HS-5 (cell line): ENCODE measurements at places on chromosomes 13 and 19.

- DNase-seq, result peak; percentile 91
Observed at GRCh38 chr19:10836479-10837330, 693 bp upstream of the TMED1 start.

GRCh38 chr13:71378961-71379905 lies 487.8 kb downstream of the DACH1 start:
- peak; percentile 26 for DNase-seq

DNA sequence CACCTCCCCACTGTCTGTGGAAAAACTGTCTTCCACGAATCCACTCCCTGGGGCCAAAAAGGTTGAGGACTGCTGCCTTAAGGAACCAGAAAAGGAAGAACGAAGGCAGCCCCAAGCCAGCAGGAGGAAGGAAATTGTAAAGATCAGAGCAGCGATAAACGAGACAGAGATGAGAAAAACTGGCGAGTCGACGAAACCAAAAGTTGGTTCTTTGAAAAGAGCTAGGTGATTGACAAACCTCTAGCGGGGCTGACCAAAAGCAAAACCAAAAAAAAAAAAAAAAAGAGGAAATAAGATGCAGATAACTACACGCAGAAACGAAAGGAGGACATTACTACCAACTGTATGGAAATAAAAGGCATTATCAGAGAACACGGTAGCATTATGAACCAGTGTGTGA lies 76.9 kb downstream of the GADD45B start:
- DNase-seq, result no peak

DNA sequence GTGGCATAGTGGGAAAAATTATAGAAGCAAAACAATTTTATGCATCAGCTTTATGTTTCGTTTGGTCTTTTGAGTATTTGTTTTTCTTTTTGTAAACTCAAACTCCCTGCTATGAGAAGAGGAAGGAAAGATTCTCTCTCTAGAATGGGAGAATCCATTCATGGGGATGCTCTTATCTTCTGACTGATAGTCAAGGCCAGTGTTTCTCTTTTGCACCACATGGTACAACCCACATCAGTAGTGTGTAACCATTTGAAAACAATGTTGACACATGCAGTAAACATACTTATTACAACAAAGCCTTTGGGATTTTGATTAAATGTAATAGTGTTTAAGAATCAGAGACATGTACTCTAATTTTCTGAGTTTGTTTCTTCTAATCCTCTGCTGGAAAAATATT lies 490.5 kb downstream of the MYO16 start:
- no peak for DNase-seq

- no peak for DNase-seq
Observed at GRCh38 chr13:19178901-19179593, 2.6 kb downstream of the TUBA3C start.

DNA sequence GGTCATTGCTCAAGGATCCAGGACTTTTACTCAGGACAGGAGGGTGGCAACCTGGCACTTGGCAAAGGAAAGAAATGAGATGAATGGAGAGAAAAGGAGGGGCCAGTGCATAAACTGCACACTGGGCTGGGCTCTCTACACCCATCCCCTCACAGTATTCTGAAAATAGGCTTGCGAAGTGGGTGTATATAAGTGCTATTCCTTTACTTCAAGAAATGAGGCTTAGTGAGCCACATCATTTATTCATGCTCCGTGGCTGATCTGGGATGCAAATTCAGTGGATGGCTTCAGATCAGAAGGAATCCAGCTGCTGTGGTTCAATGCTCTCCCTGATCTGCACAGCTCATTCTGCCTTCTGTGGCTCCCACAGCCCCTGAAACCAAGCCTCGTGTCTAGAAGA lies 297.7 kb downstream of the UQCRFS1 start:
- DNase-seq, result no peak

GRCh38 chr19:15671891-15672579 lies 852 bp upstream of the CYP4F12 start:
- no peak for DNase-seq

- no peak for DNase-seq
Observed at GRCh38 chr19:44657211-44657921, 13.7 kb downstream of the PVR start.

DNA sequence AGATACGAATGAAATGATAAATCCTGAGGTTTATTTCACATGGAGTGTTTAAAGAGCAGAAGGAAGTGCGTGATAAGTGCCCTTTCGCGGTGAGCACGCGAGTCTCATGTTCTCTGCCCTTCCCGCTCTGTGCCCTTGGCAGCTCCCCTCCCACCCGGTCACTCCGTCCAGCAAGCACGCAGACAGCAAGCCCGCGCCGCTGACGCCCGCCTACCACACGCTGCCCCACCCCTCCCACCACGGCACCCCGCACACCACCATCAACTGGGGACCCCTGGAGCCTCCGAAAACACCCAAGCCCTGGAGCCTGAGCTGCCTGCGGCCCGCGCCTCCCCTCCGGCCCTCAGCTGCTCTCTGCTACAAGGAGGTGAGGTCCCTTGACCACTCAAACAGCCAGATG lies 37.4 kb upstream of the TEX29 start:
- DNase-seq, result no peak

DNA sequence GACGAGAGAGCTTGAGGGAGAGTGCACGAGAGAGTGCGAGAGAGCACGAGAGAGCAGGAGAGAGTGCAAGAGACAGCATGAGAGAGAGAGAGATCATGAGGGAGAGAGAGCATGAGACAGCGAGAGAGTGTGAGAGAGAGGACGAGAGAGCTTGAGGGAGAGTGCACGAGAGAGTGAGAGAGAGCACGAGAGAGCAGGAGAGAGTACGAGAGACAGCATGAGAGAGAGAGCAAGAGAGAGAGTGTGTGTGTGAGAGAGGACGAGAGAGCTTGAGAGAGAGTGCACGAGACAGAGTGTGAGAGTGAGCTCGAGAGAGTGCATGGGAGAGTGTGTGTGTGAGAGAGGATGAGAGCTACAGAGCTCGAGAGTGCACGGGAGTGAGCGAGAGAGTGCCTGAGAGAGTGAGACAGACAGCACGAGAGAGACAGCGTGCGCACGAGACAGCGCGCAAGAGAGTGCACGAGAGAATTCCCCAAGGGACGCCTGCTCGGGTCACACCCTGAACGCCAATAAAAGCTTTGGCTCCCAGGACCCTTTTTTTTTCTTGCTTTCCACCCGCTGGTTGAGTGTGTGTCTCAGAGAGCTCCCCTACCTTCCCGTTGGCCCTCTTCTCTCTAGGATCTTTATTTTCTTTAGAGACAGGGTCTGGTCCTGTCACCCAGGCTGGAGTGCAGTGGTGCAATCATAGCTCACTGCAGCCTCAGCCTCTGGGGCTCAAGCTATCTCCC lies 3.7 kb downstream of the CD70 start:
- DNase-seq, result no peak

GRCh38 chr13:111037927-111038326 lies 77.2 kb upstream of the ARHGEF7 start:
- no peak for DNase-seq

- DNase-seq, result no peak
Observed at GRCh38 chr13:109862627-109863026, 76.2 kb upstream of the IRS2 start.

DNA sequence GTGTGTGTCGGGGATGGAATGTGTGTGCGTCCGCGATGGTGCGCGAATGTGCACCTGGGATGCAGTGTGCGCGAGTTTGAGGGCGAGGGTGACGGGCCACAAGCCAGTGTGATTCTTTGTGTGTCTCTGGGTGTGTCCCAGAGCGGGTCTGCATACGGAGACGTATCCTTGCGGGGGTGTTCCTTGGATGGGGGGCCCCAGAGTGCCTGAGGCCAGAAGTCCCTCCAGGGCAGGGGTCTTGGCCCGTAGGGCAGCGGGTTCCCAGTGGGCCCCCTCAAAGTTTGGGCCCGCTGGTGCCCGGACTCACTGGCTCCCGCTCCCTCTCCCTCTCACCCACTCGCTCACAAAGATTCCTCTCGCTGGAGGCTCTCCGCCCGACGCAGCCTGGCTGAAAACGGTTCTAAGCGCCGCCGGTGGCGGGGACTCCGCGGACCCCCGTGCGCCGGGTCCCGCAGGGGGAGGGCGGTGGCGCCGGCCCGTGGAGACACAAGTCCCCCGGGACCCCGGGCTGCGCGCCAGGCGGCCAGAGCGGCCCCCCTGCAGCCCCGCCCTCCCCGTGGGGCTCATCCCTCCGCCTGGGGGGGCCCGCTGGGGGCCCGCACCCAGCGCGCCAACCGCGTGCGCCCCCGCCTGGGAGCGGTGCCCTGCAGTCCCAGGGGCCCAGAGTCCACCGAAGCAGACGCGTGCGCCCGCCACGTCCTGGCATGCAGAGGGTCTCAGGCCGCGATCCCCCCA lies 886 bp downstream of the CRLF1 start:
- no peak for DNase-seq

DNA sequence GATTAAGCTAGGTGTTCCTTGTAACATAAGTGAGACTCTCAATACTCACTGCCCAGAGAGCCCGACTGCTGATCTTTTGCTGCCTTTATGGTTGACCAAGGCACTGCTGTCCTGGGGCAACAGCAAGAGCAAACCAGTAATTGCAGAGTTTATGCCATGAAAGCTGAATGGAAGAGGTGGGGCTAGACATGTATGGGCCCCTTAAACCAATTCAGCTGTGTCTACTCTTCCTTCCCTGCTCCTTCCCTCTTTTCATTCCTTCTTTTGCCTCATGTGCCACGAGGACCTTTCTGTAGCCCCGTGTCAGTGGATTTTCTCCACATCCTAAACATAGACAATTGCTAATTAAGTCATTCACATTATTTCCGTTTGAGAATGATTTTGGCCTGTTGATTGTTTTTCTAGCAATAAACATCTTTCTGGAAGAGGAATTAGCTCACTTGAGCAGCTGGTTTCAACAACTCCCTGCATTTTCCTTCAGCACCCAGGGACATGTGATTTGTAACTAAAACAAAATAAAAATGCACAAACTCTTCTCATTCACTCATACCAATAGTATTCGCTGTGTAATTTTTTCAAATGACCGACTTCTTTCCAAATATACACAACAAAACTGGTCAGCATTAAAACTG lies 40.5 kb downstream of the RAP2A start:
- DNase-seq, result no peak
